Smooth muscle cell of the coronary artery (primary cell): ENCODE measurements at places on chromosomes 1 and 21. TPM values are rescaled to one million over a fixed set of nuclear protein-coding genes. Genes with fewer than 3 reads are reported as not detected.

The DCDC2B gene
- total RNA-seq = not detected in 2 replicates

The WRAP73 gene
- 11.7 and 16.4 TPM in 2 replicates for total RNA-seq

The MYOC gene
- total RNA-seq = 0.23 TPM in 2 replicates

The FAM163A gene
- total RNA-seq = not detected in 2 replicates

The CLEC20A gene
- total RNA-seq = 0.08 TPM in 1 of 2 replicates, not detected in the other

The ZNF692 gene
- 10.1 and 20.4 TPM in 2 replicates for total RNA-seq

The SLAMF9 gene
- 0.38 TPM in 1 of 2 replicates, not detected in the other for total RNA-seq

The ANXA9 gene
- 0.08 and 0.23 TPM in 2 replicates for total RNA-seq

The KLF17 gene
- 0.08 and 0.23 TPM in 2 replicates for total RNA-seq

The FCRL5 gene
- not detected in 2 replicates for total RNA-seq

The CFHR1 gene
- total RNA-seq = 0.15 TPM in 1 of 2 replicates, not detected in the other

The CNR2 gene
- total RNA-seq = not detected in 2 replicates

The S100A12 gene
- not detected in 2 replicates for total RNA-seq

The FAM131C gene
- total RNA-seq = 0.08 TPM in 1 of 2 replicates, not detected in the other

The HPDL gene
- total RNA-seq = 0.12 and 1.1 TPM in 2 replicates

The ADGRB2 gene
- total RNA-seq = 6.2 and 7.7 TPM in 2 replicates

The PRKAA2 gene
- total RNA-seq = 0.70 and 1.5 TPM in 2 replicates

The OR2L8 gene
- total RNA-seq = not detected in 2 replicates

The UBL4B gene
- not detected in 2 replicates for total RNA-seq

The VWA5B1 gene
- total RNA-seq = not detected in 2 replicates

The FAM72D gene
- 0.68 TPM in 1 of 2 replicates, not detected in the other for total RNA-seq

The DDI2 gene
- 8.4 and 14.0 TPM in 2 replicates for total RNA-seq

The CASQ1 gene
- total RNA-seq = 0.23 TPM in 1 of 2 replicates, not detected in the other

The C1QA gene
- total RNA-seq = not detected in 2 replicates

The ASPM gene
- total RNA-seq = 0.47 and 6.1 TPM in 2 replicates

The VASH2 gene
- total RNA-seq = 0.30 and 0.94 TPM in 2 replicates
